ENCODE measurements at places on chromosomes 4 and X.

- no peak for DNase-seq
These were observed 55.1 kb upstream of the MAMLD1 start for GRCh38 chrX:150308041-150308440.

GRCh38 chr4:14059006-14059405 is 431.5 kb upstream of the BOD1L1 start:
- no peak for DNase-seq

GRCh38 chr4:164483711-164484110 is 270.2 kb upstream of the SMIM31 start:
- DNase-seq: no peak

DNA sequence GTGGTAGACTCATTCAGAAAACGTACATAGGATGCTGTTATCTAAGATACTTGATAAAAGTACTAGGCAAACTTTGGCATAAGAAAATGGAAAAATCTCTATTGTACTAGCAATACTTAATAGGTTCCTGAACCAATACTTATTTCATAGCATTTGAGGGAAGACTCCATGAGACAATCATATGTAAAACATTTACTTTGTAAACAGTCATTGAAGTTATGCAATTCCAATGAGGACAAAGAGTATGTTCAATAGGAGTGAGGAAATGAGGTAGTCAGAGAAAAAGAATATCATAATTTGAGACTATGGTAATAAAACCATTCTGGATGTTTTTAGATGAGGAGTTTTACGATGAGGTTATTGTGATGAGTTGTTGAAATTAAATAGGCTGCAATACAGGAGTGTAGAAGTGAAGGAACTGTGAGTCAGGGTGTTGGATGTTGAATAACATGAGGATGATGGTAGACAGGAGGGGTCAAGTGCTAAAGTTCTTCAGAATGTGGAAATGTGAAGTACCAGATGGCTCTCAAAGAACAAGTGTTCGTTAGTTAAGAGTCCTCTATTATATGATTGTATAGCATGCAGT is 397.9 kb downstream of the PPP3CA start:
- no peak for DNase-seq

- no peak for DNase-seq
These were observed 603.2 kb downstream of the STIM2 start for GRCh38 chr4:27463816-27464215.

DNA sequence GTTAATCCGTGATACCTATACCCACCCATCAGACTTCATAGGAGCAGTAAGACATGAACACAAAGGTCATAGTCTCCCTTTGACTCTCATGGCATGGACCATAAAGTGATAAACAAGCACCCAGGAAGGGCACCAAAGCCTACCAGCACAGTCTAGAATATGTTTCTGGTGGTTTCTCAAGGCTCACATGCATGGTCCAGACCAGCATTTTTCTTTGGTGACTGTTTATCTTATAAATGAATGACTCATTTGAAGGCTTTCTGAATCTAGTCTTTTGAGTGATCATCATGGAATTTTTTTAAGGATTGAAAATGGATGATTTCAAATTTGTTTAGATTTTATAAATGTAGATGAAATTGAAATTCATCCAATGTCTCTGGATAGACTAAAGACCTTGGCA is 32.0 kb upstream of the AMELX start:
- DNase-seq: no peak

- no peak for DNase-seq
These were observed 258.3 kb upstream of the GABRA2 start for GRCh38 chr4:46648088-46648744.

DNA sequence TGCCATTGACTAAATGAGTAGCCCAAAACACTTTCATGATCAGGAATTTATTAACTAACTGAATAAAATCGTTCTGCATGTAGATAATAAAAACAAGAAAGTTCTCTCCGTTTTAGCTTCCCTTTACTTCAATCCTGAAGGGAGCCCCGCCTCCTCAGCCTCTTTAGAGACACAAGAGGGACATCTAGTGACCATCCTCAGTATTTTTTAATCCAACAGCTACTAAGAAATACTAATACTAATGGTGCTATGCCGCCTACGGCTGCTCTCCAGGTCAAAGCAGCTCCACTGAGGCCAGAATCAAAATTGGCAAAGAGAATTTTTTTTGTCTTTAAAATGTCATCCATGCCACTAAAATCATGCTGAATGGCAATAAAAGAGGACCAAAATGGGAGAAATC is 3.2 kb upstream of the PCDH19 start:
- peak; percentile 11 for DNase-seq

DNA sequence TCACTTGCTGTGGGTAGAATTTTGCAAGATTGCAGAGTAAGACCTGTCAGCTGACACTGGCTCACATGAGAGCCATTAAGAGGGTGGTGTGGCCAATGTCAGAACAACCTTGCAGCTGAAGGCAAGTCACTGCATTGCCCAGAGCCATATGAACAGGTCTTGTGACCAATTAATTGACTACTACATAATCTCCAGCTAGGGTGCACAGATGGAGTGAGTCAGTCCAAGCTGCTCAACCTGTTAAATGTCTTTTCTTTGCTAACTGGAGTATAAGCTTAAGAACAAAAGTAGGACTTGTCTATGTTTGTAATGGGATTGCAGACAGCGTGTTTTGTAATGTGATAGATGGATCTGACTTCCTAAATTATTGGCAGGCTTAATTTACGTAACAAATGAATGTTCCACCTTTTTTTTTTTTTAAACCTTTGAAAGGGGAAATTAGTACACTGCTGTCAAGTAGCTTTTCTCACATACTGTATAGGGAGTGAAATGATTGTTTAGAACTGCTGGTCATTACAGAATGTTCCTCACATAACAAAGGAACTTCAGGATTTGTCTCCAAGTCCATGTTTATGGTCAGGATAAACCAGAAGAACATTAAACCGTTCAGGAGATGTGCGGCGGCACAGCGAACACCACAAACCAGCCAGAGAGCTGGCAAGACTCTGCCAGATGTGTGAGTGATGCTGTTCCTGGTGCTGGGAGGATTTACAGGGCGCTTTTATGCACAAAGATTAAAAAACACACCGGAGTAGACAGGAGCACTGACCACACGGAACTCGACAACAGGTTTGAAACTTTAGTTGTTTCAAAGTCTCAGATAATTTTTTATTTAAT is 37.0 kb downstream of the FNIP2 start:
- no peak for DNase-seq

DNA sequence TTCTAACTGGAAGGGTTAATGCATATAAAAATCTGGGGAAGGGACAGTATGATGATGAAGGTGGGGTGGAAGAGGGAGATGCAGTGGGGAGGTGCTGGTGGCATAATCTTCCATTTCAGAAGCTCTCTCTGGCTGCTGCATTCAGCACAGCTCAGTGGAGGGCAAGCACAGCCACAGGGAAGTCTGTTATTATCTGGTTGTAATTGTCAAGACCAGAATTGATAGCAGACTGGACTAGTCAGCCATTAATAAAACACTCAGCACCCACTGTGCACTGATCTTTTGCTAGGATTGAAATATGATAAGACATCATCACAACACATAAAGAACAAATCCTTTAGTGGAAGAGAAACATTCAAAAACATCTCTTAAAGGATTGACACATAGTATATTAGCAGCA is 414.2 kb upstream of the LCORL start:
- DNase-seq: no peak

- no peak for DNase-seq
These were observed 11.7 kb upstream of the GNRHR start for GRCh38 chr4:67765928-67766327.

DNA sequence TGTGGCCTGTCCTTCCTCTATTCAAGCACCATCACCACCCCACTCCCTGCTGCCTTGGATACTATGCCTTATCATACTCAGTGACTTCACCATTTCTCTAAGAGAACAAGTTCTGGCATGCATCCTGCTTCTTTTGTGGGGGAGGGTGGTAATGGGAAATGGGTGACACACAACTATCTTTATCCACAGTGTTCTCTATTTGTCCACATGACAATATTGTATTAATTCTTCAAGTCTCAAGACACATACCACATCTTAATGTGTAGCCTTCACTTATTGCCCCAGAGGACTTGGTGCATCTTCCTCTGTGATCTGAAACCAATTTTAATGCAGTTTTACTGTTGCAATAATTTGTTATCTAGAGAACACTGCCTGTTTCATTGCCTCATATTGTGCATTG is 29.3 kb upstream of the UGT2B7 start:
- DNase-seq: no peak

DNA sequence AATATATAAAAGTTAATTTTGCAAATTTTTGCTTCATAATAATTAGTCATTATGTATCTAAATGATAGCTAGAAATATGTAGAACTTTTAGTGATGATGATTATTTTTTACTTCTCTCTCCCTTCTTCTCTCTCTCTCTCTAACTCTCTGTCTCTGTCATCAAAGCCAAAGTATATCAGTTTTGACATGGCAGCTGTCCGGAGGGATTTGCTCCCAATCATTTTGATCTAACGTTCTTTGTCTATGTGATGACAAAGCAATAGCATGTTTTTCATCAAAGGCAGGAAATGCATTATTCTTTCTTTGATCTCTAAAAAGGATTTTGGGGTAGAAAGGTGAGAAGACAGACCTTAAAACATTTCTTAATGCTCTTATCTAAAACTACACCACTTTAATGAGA is 402.1 kb downstream of the PDGFC start:
- DNase-seq: no peak

- no peak for DNase-seq
These were observed 150.9 kb downstream of the ENPP6 start for GRCh38 chr4:184066584-184067300.

DNA sequence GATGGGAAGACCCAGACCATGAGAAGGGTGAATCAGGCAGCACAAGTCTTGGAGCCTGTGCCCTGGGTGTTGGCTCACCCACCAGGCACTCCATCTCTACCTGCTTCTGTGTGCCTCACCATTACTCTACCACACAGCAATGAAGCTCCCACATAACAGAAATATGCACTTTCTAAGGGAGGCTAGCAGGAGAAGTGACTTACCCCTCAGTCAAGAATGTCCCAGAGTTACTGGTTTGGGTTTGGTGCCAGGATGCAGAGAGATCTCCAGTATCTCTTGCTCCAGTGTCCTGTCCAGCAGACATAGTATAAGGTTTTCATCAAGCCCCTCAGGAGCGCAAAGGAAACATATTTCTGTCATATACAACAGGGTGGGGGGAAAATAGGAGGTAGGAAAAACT is 11.3 kb upstream of the RAB40A start:
- no peak for DNase-seq

- no peak for DNase-seq
These were observed 28.6 kb downstream of the FAM241A start for GRCh38 chr4:112173593-112174558.

- DNase-seq: no peak
These were observed 1.0 kb upstream of the DAPP1 start for GRCh38 chr4:99815597-99816011.

DNA sequence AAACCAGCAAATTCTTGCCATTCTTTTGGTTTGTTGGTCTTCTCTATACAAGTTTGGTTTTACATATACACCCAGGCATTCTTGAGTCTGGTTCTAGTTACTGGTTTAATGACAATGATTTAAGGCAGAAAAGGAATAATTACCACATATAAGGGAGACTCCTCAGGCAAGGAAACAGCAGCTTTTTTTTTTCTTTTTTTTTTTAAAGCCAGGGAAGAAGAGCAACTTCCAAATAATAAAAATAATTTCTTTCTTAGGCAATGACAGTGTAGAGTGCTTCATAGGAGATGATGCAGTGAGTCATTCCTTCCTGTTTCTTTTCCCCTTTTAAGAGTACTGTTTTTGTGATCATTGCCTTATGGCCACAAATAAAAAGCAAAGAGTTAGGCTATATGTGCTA is 289.7 kb downstream of the DKK2 start:
- no peak for DNase-seq

GRCh38 chr4:108683479-108683878 is 33.1 kb downstream of the OSTC start:
- no peak for DNase-seq

GRCh38 chr4:167114416-167114971 is 119.8 kb downstream of the SPOCK3 start:
- DNase-seq: no peak

GRCh38 chrX:155896512-155896911 is 15.4 kb downstream of the VAMP7 start:
- DNase-seq: no peak

GRCh38 chr4:138078751-138079520 is 163.2 kb downstream of the SLC7A11 start:
- no peak for DNase-seq

GRCh38 chr4:138599965-138600364 is 357.8 kb upstream of the SLC7A11 start:
- no peak for DNase-seq

GRCh38 chr4:56701644-56702043 is 20.5 kb upstream of the HOPX start:
- DNase-seq: no peak

- DNase-seq: no peak
These were observed 547.7 kb upstream of the DIPK2B start for GRCh38 chrX:45748369-45748774.

- no peak for DNase-seq
These were observed 8.8 kb downstream of the ANKRD37 start for GRCh38 chr4:185405296-185405999.

DNA sequence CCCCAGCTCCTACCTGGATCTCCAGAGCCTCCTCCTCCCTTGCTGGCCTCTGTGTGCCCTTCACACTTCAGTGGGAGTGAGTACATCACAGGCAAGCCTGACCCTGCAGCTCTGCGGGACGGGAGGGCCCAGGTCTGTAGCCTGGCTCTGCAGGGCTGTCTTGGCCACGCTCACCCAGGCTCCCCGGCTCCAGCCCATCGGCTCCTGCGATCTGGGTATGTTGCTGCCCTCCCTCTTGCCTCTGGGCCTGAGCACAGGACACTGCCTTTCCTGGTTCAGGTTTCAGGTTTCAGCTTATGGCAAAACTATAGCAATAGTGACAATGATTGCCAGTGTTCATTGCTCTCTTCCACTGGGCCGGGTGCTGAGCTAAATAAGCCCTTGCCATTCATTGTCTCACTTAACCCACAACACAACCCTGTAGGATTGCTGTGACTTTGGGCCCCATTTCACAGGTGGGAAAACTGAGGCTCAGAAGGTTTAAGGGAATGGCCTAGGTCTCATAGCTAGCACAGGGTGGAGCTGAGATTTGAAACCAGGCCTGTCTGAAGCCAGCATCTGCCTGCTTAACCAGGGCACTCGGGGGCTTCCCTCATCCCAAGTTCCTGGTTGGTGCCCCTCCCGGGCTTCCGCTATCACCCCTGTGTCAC is 44.6 kb upstream of the SORCS2 start:
- DNase-seq: no peak

GRCh38 chr4:26116057-26116456 is 202.0 kb downstream of the SMIM20 start:
- no peak for DNase-seq

GRCh38 chrX:96140796-96141195 is 543.8 kb upstream of the DIAPH2 start:
- DNase-seq: no peak

- no peak for DNase-seq
These were observed 58.7 kb downstream of the TEC start for GRCh38 chr4:48210966-48211328.

GRCh38 chrX:119374736-119375135 is 24.4 kb upstream of the SLC25A43 start:
- no peak for DNase-seq

DNA sequence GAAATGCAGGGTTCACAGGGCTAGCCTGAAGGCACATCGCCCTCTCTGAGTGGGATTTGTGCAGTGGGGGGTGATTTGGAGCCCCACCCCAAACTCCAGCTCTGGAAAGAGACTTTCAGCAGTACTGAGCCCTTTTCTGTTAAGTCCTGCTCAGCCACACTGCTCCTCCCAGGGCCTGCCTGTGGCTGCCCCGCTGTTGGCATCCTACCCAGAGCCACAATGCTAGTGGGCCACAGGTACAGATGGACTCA is 52.7 kb downstream of the CXorf49B start:
- no peak for DNase-seq

GRCh38 chrX:13419918-13420317 is 100.1 kb upstream of the ATXN3L start:
- no peak for DNase-seq
